A673 (cell line): ENCODE measurements at places on chromosomes 16 and 17. TPM values are rescaled to one million over a fixed set of nuclear protein-coding genes. Genes with fewer than 3 reads are reported as not detected.

DNA sequence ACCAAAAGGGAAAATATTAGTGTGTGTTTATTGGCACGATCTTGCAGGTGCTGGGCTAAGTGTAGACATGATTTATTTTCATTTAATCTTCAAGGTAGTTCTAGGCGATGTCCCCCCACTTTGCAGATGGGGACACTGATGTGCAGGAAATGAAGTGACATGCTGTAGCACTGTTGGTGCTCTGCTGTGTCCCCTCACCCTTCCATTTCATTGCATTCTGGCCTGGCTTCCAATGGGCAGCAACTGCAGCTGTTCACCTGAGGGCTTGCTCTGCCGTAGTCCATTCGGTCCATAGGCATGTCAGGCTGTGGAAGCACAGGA, 123.9 kb downstream of the PRKCB start:
- peaks cover 11% of the 10 kb centered on the region for H3K36me3 ChIP-seq
- H3K4me3 ChIP-seq = no peak overlapping the region
- H3K4me1 ChIP-seq = peaks cover 30% of the 10 kb centered on the region
- no peaks in the 10 kb centered on the region for H3K27me3 ChIP-seq
- H3K27ac ChIP-seq = no peak overlapping the region
- no peak for DNase-seq

GRCh38 chr16:66470556-66470955, 43.5 kb downstream of the BEAN1 start:
- no peaks in the 10 kb centered on the region for H3K4me1 ChIP-seq
- no peak for DNase-seq
- H3K27me3 ChIP-seq = no peaks in the 10 kb centered on the region
- H3K36me3 ChIP-seq = no peaks in the 10 kb centered on the region
- no peak overlapping the region for H3K4me3 ChIP-seq
- H3K27ac ChIP-seq = no peak overlapping the region

GRCh38 chr16:68728523-68728922, 8.6 kb upstream of the CDH1 start:
- no peak overlapping the region for H3K4me3 ChIP-seq
- no peak for DNase-seq
- H3K27me3 ChIP-seq = no peaks in the 10 kb centered on the region
- H3K27ac ChIP-seq = no peak overlapping the region

GRCh38 chr17:5919089-5919488, 151.1 kb upstream of the WSCD1 start:
- no peak overlapping the region for H3K4me3 ChIP-seq
- no peaks in the 10 kb centered on the region for H3K4me1 ChIP-seq
- DNase-seq = no peak
- no peaks in the 10 kb centered on the region for H3K36me3 ChIP-seq

GRCh38 chr16:4803898-4804762, 1.7 kb upstream of the ROGDI start:
- H3K36me3 ChIP-seq = peaks cover 29% of the 10 kb centered on the region
- no peak for DNase-seq
- H3K4me1 ChIP-seq = peaks cover 3% of the 10 kb centered on the region
- no peak overlapping the region for H3K27ac ChIP-seq
- H3K4me3 ChIP-seq = no peak overlapping the region

GRCh38 chr16:53453928-53454327, 19.7 kb downstream of the RBL2 start:
- H3K36me3 ChIP-seq = peaks cover 18% of the 10 kb centered on the region
- no peak overlapping the region for H3K4me3 ChIP-seq
- no peaks in the 10 kb centered on the region for H3K27me3 ChIP-seq
- DNase-seq = no peak
- H3K4me1 ChIP-seq = no peaks in the 10 kb centered on the region

DNA sequence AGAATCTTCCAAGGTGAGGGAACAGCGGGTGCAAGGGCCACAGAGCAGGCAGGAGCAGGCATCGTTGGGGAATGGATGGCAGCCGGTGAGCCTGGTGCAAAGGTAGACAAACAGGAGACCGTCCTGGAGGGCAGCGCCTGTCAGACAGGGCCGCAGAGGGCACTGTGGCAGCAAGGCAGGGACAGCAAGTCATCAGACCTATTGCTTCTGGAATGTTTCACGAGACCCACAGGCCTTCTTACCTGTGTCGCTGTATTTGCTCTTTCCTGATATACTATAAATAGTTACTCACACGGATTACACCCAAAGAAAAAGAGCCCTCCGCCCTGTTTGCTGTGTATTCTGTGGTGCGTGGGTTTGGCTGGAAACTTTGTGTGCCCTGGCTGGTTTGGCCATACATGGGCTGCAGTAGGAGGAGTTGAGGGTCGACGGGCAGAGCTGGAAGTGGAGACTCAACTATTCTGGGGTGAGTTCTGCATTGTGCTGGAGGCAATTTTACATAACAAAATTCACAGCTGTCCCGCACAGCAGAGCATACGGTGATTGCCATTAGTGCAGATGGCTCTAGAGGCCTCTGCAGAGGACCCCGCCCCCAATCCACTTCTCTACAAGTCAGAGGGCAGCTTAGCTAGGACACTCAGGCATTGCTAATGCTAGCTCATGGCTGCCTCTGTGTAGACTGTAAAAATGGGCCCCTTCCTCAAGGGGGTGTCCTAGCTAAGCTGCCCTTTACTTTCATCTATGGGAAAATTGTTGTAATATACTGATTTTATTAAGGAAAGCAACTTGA, 18.6 kb upstream of the POLR3E start:
- H3K4me3 ChIP-seq = no peak overlapping the region
- no peaks in the 10 kb centered on the region for H3K4me1 ChIP-seq
- no peak for DNase-seq

CRYM gene
- not detected in 2 replicates for total RNA-seq

SLC25A19 gene
- 40.0 and 45.0 TPM in 2 replicates for total RNA-seq

STH gene
- 0.83 TPM in 1 of 2 replicates, not detected in the other for total RNA-seq

HOXB6 gene
- 19.8 and 27.6 TPM in 2 replicates for total RNA-seq
